ENCODE measurements at places on chromosomes 5 and 9.
A peak's percentile ranks its signal among the peaks of the same experiment; 100 is the strongest.

DNA sequence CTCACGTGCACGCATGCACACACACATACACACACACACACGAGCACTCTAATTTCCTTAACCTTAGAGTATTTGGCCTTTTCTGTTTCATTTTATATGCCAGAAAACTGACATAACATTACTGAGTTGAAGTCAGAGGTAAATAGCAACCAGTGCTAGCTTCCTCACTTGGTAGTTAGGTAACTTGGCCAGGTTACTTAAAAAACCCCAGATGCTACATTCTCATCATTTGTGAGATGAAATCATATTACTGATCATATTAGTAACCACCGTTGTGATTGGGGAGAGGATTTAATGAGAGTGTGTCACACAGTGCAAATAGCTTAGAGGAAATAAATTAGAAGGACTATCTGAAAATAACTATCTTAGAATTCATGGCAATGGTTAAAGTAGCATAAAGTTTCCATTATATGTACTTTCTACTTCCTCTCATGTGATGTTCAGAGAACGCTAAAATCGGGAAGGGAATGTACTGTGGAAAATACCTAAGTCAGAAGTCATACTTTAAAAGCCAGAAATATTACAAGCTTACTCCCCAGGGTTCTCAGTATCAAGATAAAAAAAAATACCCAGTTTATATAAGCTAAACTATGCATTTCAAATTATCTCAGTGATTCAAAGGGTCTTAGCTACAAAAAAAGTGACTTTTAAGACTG is 120.5 kb downstream of the TUSC1 start:
- no peak for DNase-seq

DNA sequence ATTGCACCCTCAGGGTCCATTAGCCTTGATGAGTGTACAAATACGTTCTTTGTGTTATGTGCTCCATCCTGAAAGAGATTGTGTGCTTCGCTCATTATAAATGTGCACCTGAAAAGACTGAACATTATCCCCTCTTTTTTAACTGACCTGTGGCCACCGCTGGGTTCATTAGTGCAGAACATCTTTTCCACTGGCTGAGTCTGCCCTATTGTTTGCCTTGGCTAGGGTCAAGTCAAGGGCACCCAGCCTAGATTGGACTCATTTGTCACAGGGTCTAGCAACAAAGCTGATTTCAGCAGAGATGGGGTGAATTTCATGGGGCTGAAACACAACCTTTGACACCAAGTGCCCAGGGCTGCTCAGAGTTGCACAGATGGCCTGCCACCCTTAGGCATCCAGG is 764.1 kb upstream of the ARRDC3 start:
- no peak for DNase-seq

DNA sequence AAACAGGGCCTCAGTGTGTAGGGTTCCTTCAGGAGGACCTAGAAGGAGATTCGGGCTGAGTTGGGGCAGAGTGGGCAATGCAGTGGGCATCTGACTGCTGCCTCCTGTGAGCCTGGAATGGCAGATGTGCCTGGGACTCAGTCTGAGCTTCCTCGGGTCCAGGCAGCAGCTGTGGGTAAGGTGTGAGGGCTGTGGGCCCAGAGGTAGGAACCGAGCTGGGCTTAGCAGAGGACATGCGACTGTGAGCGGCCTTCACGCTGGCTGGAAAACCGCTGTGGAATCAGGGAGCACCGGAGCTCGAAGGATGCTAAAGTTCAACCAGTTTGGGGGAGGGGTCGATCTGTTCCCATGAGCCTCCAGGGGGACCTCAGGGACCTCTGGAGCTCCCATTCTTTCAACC is 137.0 kb downstream of the PAX5 start:
- DNase-seq = no peak

DNA sequence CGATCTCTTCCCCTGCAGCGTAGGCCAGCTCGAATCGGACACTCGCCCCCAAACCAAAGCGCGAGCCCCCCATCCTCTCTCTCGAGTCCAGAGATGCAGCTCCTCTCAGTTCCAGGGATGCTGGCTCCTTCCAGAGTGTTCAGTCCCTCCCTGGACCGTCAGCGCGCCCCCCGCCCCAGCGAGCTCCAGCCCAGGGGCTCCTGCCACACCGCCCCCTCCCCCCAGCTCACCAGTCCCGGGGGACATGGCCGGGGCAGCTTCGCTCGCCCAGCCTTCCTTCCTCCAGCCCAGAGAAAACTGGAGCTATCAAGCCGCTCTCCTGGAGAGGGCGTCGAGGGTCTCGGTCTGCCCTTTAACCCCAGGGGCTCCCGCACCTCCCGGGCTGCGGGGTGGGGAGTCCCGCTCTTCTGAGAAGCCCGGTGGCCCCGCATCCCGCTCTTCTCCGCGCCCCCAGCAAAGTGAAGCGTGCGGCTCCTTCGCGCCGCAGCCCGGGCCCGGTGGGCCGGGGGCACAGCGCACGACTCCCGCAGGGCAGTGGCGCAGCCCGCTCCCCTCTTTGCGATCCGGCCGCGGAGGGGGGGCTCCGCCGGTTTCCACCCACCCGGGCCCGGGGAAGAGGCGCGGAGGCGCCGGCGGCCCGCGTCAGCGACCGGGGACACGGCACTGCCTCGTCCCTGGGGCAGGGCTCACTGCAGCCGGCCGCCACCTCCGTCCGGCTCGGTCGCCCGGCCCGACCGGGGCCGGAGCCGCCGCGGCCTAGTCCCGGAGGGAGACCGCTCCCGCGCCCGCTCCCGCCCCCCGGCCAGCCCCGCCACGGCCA is 587 bp downstream of the MIER3 start:
- DNase-seq = no peak

DNA sequence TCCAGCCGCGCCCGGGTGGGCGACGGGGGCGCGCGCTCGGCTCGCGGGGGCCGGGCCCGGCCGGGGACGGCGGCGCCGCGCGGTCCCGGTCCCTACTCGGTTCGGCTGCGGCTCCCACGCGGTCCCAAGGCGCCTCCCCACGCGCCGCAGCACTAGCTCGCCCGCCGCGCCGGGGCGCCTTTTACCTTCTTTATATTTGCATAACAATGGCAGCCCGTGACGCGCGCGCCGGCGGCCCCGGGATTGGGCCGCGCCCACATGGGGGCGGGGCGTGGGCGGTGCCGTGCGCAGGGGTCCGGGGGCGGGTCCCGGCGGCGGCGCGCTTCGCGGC is at the start of gene NRARP:
TSS of gene NRARP (minus strand) at position 154 of the 331 bp plus-strand sequence. CDS start 343 bp downstream, outside the sequence.
- no peak for DNase-seq

GRCh38 chr9:130292106-130292505 is 26.5 kb downstream of the HMCN2 start:
- DNase-seq = no peak

- DNase-seq = no peak
These were observed 448.9 kb downstream of the BNC2 start for GRCh38 chr9:16421532-16421931.

- no peak for DNase-seq
These were observed 1.9 kb upstream of the RACK1 start for GRCh38 chr5:181245427-181246275.

GRCh38 chr5:59587489-59588337 is 305.8 kb downstream of the PDE4D start:
- no peak for DNase-seq

DNA sequence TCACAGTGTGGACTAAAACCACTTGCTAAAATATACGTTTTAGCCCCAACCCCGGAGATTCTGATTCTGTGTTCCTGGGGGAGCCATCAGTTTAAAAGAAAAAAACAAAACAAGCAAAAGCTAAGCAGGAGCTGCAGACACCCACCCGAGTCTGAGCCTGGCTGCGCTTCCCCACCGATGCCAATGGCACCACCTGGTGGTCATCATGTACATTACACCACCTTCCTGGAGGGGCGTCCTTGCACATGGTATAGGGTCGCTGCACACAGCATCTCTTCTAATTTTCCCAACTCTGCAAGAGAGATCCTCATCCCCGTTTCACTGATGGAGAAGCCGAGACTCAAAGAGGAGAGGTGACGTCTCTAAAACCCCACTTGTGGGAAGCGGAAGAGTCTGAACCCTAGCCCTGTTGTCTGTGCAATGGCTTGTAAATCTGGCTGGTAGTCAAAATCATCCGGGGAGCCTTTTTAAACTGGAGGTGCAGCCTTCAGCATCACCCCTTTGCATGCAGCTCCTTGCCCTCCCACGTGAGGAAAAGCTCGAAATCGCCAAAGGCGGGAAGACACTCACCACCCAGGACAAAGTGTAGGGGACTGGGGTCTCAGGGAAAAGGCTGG is 23.1 kb upstream of the CNOT6 start:
- no peak for DNase-seq

- DNase-seq = no peak
These were observed 3.4 kb downstream of the EPB41L4B start for GRCh38 chr9:109317311-109317978.

- no peak for DNase-seq
These were observed 543.7 kb upstream of the SGCD start for GRCh38 chr5:155783246-155783645.

DNA sequence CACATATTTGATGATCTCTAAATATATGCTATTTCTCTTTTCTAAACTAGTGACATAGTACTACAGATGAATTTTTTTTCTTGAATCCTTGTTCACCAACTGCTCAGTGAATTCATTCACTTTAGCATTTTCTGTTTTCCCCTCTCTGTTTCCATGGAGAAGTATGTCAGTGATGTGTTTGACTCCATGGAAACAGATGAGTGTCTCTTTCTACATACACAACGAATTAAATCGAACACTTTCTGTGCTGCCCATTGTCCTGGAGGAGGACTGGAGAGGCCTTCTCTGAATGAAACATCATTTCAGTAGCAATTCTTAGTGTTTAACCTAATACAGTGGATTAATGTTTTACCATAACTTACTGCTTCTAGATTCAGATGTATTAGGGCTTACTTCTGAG is 9.5 kb downstream of the INVS start:
- no peak for DNase-seq

- peak; percentile 32 for DNase-seq
These were observed 350.5 kb upstream of the DAB2 start for GRCh38 chr5:39775086-39775796.

DNA sequence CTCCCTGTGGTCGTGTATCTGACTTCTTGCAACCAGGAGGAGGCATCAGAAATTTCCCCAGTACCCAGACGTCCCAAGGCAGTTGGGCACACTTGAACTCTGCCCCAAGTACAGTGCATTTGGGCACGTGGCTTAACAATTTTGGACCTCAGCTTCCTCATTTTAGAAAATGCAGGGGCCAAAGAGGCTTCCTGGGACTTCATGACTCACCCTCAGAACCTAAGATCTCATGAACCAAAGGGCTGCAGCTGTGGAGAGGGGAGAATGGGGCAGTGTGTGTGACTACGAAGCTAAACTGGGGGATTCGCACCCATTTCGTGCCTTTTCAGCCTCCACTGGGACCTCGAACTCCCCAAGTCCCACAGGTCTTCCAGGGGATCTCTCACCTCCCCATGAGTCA is 59.2 kb downstream of the SYK start:
- DNase-seq = no peak

DNA sequence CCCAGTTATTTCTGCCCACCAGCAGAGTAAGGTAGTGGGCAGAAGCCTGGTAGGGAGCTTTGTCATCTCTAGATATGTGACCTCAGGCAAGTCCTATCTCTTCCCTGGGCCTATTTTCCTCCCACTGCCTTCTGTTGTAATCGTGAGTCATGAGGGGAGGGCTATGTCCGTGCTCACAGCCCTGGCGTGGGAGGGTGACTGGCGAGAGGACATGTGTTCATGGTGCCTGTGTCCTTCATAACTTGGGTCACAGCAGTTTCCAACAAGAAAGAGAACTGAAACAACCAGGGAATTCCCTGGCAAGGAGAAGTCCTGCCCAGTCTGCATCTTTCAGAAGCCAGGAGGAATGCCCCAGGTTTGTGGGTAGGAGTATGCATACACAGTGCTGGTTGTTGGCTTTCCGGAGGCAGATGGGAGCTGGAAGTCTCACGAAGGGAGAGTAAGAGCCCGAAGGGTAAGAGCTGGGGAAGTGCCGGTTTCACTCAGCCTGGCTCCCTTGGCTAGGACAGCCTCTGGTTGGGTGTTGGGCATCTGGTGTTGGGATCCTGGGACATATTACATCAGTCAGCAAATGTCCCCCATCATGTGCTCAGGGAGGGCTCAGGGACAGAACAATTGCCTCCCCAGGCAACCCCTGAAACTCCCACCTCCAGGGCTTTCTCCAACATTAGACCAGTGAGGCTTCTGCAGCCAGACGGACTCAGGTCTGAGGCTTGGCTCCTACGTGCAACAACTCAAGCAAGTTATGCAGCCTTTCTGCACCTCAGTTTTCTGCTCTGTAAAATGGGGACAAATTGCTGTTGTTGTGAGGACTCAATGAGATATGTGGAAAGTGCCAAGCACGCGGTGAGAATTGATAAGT is 4.3 kb upstream of the TIFAB start:
- peak; percentile 80 for DNase-seq

- no peak for DNase-seq
These were observed 44.0 kb upstream of the LIFR start for GRCh38 chr5:38600329-38601045.

DNA sequence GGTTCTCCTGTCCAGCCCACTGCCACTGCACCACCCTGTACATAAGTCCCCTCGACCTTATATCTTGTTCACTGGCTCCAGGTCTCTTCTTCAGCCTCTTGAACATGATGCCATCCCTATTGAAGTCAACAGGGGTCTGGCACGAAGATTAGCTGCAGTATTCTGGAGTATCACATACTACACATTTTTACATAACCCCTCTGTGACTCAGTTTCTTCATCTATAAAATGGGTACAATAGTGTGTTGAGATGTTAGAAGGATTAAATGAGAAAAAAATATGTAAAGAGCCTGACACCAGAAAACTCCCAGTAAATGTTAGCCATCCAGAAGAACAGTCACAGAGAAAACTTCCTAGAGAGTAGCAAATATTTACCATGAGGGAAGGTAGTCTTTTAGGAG is 98.9 kb downstream of the PIK3R1 start:
- no peak for DNase-seq

DNA sequence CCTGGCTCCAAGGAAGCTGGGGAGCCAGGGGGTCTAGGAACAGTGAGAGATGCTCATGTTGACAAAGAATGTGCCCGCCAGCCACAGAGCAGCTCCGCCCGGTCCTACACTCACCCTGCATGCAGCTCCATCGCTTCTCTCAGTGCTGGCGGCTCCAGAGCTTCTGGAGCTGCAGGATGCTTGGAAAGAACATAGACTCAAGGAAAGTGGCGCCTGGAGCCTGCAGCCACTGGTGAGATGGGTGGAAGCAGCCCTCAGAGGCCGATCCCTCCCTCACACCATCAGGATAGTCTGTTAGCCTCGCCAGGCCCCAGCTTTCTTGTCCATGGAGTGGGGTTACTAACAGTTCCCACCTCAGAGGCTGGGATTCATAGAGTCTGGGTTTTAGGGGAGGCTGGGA is 26.4 kb upstream of the SLC6A19 start:
- no peak for DNase-seq

GRCh38 chr9:20570087-20570486 is 52.2 kb downstream of the MLLT3 start:
- DNase-seq = no peak

- DNase-seq = no peak
These were observed 2.0 kb upstream of the CEP72 start for GRCh38 chr5:610011-610743.
